CD14-positive monocyte (primary cell): ENCODE measurements at places on chromosomes 1 and 21. TPM values are rescaled to one million over a fixed set of nuclear protein-coding genes. Genes with fewer than 3 reads are reported as not detected.

Gene SH2D2A
- polyA plus RNA-seq, result not detected in 2 replicates

DNA sequence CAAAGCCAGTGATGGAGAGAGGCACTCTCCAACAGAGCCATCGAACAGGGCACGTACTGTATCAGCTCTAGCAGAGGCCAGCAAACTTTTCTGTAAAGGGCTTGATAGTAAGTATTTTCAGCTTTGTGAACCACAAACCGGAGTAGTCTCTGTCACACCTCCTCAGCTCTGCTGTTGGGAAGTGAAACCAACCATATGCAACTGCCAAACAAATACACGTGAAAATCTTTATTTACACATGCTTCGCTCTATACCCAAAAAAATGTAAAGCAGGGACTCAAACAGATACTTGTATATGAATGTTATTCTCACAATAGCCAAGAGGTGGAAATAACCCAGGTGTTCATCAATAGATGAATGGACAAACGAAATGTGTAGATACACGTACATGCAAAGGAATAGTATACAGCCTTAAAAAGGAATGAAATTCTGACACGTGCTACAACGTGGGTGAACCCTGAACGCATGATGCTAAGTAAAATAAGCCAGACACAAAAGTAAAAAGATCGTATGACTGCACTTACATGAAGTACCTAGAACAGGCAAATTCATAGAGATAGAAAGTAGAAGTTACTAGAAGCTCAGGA is 39.0 kb downstream of the SETD4 start:
- H3K36me3 ChIP-seq, result no peaks in the 10 kb centered on the region
- H3K27me3 ChIP-seq, result no peaks in the 10 kb centered on the region
- DNase-seq, result no peak

- H3K36me3 ChIP-seq, result no peaks in the 10 kb centered on the region
- H3K27ac ChIP-seq, result no peak overlapping the region
- H3K27me3 ChIP-seq, result no peaks in the 10 kb centered on the region
- no peaks in the 10 kb centered on the region for H3K4me1 ChIP-seq
- DNase-seq, result peak; percentile 62
Measured at GRCh38 chr1:204791453-204792353, 79.0 kb upstream of the NFASC start.

DNA sequence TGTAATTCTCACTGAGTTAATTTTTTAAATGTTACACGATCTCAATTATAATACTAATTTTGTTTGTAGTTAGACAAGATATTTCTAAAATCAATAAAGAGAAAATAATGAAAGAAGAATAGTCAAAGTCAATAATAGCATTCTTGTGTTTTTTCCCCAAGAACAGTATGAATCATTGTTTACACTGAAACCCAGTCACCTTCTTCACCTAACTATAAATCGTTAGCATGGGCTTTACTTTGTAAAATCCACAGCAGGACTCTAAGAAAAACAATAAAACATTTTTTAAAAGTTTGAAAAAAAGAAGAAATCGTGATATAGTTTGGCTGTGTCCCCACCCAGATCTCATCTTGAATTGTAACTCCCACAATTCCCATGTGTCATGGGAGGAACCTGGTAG is 234.6 kb upstream of the LYPLAL1 start:
- H3K4me1 ChIP-seq, result no peaks in the 10 kb centered on the region
- H3K27me3 ChIP-seq, result no peaks in the 10 kb centered on the region
- no peaks in the 10 kb centered on the region for H3K36me3 ChIP-seq
- no peak overlapping the region for H3K4me3 ChIP-seq

- no peak overlapping the region for H3K27ac ChIP-seq
- no peak overlapping the region for H3K4me3 ChIP-seq
- DNase-seq, result no peak
- no peaks in the 10 kb centered on the region for H3K27me3 ChIP-seq
Measured at GRCh38 chr1:66598670-66599069, 64.7 kb downstream of the SGIP1 start.
